ENCODE measurements at places on chromosomes 7 and 10.

GRCh38 chr10:95264227-95265051 is 26.4 kb downstream of the PDLIM1 start:
- DNase-seq = no peak

- DNase-seq = no peak
Measured at GRCh38 chr7:37703361-37703760, 19.8 kb downstream of the GPR141 start.

DNA sequence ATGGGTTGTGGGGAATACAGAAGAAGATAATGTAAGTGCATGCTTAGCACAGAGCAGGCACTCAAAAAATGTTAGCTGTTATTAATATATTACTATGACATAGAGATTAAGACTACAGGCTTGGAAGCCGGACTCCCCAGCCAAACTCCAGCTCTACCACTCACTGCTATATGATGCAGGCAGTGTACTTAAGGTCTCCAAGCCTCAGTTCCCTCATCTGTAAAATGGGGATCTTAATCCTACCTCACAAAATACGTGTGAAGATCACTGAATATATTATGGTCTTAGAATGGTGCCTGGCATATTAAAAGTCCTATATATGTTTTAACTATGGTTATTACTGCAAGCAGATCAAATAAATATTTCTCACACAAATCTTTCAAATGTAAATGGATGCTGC is 5.2 kb downstream of the PDLIM1 start:
- no peak for DNase-seq

DNA sequence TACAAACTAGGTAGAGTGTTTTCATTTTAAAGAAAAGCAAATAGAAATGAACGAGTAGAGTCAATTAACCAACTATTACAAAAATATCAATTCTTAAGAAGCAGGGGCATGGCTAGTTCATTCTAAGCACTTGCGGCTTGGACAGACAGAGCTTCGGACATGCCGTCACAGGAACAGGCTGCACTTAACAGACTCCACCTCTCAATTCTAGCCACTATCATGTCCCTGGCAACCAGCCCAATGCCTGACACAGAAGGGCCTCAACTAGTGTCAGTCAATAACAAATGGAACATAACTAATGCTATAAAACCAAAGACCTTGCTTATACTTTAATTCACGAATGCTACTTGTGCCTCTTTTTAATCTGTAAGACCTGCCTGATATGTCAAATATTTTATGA is 74.4 kb downstream of the TPK1 start:
- DNase-seq = no peak

DNA sequence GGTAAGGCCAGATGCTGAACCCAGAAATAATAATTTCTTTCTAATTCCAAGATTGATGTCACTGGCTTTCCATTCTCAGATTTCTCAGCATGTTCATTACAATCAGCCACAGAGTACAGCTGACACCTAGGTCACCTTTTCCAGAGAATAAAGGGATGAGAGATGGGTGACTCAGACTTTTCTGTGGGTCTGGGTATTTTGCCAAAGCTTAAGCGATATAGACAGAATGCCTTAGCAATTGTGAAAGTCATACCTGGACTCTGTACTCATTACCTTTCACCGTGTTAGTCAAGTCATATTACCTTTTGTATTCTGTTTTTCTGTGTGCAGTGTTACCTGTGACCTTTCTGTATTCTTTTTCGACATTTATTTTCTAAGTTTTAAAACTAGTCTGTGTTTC is 10.6 kb upstream of the PRTFDC1 start:
- peak; percentile 82 for DNase-seq

DNA sequence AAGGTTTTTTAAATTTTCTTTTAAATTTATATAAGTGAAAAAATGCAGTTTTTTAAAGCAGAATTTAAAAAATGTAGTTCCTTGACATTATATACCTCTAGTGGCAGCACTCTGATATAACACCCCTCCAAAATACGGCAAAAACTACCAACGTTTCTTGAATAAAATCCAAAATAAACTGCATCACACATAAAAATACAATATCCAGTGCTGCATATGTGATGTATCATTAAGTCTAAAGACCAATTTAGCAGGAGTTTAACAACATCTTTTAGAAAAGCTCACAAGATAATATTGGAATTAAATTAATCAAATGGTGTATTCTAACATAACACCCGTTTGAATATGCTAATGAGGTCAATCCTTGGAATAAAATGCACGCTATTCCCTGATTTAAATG is 1.4 kb downstream of the TCERG1L start:
- peak; percentile 0 for DNase-seq

- DNase-seq = no peak
Measured at GRCh38 chr7:962401-963081, 8.1 kb upstream of the ADAP1 start.

DNA sequence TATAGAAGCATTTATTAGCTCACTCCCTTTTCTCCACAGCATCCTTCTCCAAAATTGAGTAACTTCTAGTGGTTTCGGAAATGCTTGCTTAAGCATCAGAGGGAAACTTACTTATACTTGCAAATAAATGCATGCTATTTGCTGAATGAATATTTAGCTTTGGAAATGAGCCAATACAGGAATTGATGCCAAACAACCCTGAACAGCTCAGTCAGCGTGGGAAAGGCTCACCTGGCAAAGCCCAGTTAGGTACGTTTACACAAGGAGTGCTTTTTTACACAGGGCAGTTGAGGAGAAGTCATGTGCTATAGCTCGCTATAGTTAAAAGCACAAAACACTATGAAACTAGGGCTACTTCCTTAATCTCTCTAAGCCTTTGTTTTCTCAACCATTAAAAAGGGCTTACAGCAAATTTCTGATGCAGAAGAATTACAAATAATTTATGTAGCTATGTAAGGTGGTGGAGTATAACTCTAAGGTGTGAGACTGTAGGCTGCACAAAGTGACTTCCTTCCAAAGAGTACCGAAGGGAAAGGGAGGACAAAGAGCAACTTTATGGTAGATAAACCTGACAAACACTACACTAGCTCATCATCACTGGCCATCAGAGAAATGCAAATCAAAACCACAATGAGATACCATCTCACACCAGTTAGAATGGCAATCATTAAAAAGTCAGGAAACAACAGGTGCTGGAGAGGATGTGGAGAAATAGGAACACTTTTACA is 498.2 kb downstream of the PHTF2 start:
- DNase-seq = peak; percentile 2

GRCh38 chr7:116525298-116525912 is 569 bp downstream of the CAV1 start:
- no peak for DNase-seq

DNA sequence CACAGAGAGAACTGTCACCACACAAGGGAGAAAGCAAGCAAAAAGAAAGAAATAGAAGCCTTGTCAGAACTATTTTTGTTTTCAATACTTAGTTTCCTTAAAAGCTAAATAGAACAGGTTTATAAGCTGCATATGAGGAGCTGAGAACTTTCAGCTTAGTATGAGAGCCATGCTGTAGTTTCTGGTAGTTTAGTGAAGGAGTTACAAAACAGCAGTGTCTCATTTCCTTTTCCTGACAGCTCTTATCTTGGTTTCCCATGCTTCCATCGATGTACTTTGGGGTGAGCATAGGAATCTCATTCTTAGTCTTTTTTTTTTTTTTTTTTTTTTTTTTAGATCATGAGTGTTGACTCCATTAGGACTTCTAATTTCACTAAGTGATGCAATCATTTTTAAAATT is 8.6 kb upstream of the CHRM2 start:
- DNase-seq = peak; percentile 16

DNA sequence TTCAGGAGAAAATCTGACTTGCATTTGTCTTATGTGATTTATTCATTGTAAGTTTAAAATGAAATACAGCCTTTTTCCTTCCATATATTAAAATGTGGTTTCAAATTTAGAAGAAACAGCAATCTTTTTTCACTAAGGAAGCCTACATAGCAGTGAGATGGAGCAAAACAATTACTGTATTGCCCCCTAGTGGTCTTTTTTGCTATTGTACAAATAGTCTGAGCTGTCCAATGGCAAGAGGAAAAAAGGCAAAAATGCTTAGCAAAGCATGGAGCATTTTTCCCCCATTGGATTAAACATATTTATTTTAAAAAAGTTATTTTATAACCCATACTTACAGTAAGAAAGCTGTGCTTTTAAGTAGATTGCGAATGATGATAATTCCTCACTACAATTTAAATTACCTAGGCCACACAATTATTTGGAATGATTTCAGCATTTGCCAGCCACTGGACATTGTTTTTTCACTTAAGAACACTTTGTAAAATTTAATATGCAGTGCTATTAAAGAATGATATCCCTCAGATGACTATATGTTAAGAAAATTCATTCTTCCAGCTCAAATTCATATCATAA is 119.5 kb downstream of the CPED1 start:
- DNase-seq = peak; percentile 87

- no peak for DNase-seq
Measured at GRCh38 chr7:98860071-98860470, 9.7 kb downstream of the TMEM130 start.

GRCh38 chr10:27794157-27794556 is 48.5 kb upstream of the MKX start:
- DNase-seq = peak; percentile 6

- DNase-seq = peak; percentile 92
Measured at GRCh38 chr10:13839430-13839990, 252.7 kb downstream of the PRPF18 start.

DNA sequence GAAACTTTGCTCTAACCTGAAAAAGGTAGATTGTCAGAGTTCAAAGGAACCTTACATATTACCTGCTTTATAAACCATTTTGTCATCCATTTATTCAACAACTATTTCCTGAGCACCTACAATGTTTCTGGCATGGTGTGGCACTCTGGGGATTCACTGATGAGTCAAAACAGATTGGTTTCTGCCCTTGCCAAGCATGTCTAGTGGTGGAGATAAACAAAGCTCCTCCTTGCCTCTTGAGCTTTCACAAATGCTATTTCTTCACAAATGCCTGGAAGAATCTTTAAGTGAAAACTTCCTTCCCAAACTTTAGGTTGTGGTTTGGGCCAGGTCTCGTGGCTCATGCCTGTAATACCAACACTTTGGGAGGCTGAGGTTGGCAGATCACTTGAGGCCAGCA is 85.1 kb upstream of the RELN start:
- DNase-seq = no peak

DNA sequence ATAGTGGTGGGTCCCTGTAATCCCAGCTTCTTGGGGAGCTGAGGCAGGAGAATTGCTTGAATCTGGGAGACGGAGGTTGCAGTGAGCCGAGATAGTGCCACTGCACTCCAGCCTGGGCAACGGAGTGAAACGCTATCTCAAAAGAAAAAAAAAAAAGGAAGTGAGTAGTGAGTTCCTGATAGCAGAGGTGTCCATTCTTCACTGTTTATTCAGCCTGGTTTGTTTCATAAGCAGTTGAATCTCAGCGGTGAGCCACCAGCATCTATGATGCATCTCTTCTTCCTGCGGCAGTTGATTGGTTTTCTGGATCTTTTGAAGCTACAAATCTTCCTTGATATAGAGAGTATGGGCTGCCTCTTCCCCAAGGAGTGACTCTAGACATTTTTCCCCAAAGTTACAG is 316.1 kb upstream of the MTPN start:
- no peak for DNase-seq

GRCh38 chr7:112176241-112176640 is 30.0 kb downstream of the DOCK4 start:
- no peak for DNase-seq

- no peak for DNase-seq
Measured at GRCh38 chr10:100014071-100014762, 4.5 kb upstream of the DNMBP start.

GRCh38 chr10:29409241-29410054 is 120.6 kb downstream of the LYZL1 start:
- DNase-seq = peak; percentile 72

DNA sequence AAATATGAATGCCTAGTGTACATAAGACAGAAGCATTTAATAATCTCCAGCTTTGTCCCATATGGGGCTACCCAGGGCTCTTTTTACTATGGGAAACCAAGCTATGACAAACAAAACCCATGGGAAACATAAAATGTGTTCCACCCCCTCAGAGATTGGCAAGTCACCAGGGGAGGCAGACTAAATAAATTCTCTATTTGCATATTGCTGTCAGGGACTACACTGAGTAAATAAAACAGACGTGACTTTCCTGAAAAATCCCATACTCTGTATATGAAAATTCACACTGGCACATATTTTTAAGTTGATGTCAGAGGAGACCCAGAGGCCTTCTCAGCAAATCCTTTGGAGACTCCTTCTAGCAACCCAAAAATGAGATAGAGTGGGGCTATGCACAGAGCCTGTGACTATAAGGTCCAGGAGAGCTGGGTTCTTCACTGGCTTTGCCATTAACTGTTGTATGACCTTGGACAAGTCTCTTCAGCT is 44.0 kb upstream of the HPSE2 start:
- peak; percentile 24 for DNase-seq

DNA sequence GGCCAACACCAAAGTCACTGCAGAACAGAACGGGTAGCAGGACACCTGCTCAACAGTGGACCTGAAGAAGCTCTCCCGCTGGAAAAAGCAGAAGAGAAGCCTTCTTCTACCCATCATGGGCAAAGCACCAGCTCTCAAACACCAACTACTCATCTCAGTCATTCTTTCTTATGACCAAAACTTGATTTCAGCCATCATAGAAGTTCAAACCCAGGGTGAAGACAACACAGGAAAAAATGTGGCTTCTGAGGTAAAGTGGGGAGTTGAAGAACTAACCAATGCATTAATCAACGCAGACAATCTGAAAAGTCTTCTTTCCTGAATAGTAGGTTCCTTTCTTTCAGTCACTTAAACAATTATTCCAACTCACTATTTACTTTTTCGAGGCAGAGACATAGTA is 83.3 kb downstream of the ELMO1 start:
- DNase-seq = no peak

DNA sequence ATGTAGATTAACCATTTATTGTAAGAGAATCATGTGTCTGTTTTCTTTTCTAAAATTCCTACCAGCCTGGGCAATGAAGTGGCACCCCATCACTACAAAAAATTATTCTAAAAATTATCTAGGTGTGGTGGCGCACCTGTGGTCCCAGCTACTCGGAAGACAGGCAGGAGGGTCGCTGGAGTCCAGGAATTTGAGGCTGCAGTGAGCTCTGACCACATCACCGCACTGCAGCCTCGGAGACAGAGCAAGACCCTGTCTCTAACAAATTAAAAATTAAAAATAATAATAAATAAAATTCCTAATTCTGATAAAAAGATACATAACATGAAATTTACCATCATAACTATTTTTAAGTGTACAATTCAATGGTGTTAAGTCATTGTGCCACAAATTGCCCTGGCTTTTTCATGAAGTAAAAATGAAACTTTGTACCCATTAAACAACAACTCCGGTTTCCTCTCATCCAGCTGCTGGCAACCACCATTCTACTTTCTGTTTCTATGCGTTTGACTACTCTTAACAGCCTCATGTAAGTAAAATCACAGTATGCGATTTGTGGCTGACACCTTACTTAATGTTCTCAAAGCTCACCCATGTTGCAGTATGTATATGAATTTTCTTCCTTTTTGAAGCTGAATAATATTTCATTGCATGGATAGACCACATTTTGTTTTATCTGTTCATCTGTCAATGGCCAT is 20.6 kb upstream of the USP6NL start:
- no peak for DNase-seq

DNA sequence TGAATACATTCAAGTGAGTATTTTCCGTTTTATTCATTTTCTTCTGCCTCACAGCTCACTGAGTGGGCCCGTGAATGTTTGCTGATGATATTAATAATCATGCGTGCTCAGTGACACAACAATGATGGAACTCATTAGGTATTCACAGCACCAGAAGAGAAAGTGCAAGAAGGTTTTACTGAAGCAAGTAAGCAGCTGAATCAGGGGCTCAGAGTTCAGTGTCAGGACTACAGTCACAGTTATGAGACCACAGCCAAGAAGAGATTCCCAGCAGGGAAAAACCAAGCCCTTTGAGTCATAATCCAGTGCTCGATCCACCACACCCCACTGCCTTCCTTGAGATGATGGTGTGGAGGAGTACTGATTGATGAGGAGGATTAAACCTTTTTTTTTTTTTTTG is 247.4 kb downstream of the KIAA1217 start:
- peak; percentile 90 for DNase-seq
